Activated CD4-positive, alpha-beta T cell treated with anti-CD3 and anti-CD28 coated beads for 4 hours (primary cell): ENCODE measurements at places on chromosomes 1 and 21.

DNA sequence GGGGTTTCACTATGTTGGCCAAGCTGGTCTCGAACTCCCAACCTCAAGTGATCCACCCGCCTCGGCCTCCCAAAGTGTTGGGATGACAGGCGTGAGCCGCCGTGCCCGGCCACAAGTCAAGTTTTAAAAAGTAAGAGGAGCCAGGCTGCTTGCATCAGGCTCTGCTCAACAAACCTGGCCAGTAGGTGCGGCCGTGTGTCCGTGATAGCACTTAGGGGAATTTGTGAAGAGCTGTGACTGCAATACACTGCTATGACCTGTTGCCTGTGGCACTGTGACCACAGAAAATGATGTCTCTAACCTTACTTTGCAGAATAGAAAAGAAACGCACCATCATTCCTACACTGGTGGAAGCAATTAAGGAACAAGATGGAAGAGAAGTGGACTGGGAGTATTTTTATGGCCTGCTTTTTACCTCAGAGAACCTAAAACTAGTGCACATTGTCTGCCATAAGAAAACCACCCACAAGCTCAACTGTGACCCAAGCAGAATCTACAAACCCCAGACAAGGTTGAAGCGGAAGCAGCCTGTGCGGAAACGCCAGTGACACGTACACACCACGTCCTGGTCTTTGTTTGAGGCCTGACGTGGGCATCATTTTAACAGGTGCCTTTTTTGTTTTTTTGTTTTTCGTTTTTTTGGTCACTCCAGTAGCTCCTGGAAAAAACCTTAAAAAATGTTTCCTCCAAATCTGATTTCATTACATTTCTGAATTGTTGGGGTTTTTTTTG lies 16.7 kb downstream of the C1orf174 start:
- DNase-seq: no peak

DNA sequence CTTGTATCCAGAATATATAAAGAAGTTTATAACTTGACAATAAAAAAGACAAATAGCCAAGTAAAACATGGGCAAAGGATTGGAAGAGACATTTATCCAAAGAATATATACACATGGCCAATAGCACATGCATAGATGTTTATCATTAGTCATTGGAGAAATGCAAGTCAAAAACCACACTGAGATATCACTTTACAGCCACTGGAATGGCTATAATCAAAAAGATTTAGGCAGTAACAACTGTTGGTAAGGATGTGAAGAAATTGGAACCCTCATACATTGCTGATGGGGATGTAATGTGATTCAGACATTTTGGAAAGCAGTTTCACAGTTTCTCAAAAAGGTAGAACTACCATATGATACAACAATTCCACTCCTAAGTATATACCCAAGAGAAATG lies 51.1 kb downstream of the SLC44A5 start:
- no peak for DNase-seq

DNA sequence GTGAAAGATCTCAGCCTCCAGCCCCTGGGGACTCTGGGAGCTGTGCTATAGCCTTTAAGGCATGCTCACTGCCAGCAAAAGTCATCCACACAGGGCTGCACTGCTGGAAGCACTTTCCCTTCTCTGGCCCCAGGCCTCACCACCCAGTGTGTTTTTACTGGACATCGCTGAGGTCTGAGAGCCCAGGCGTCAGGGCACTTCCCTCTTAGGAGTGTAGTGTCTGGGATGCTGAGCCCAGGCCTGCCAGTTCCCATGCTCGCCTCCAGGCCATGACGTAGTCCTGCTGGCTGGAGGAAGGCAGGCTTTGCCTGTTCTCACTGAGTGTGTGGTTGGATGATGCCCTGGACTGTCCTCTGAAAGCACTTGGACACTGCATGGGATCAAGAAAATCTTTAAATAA lies 101.2 kb downstream of the GDAP2 start:
- no peak for DNase-seq

DNA sequence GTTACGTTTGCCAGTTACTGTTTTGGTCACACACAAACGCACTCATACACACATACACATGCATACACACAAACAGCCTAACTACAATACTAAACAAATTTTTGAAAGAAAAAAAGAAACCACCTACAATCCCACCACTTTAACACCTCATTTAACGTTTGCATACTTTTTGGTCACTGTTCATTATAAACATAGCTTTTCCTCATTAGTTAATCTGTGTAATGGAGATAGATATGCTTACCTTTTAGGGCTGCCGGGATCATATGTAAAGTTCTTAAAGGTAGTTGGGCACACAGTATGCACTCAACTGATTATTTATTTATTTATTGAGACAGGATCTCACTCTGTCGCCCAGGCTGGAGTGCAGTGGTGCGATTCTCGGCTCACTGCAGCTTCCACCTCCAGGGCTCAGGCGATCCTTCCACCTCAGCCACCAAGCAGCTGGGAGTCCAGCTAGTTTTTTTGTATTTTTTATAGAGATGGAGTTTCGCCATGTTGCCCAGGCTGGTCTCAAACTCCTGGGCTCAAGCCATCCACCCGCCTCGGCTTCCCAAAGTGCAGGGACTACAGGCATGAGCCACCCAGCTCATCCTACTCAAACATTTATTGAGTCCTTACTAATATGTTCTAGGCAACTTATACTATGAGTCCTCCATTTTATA lies 677 bp upstream of the BCL10 start:
- no peak for DNase-seq

GRCh38 chr1:228494970-228495853 lies 8.0 kb downstream of the RNF187 start:
- no peak for DNase-seq
